RPMI8226 (cell line): ENCODE measurements at places on chromosomes 16 and 17.

- DNase-seq = no peak
Measured at GRCh38 chr17:38440614-38441397, 12.5 kb downstream of the ARHGAP23 start.

- DNase-seq = no peak
Measured at GRCh38 chr16:30766206-30766932, 4.2 kb downstream of the RNF40 start.

DNA sequence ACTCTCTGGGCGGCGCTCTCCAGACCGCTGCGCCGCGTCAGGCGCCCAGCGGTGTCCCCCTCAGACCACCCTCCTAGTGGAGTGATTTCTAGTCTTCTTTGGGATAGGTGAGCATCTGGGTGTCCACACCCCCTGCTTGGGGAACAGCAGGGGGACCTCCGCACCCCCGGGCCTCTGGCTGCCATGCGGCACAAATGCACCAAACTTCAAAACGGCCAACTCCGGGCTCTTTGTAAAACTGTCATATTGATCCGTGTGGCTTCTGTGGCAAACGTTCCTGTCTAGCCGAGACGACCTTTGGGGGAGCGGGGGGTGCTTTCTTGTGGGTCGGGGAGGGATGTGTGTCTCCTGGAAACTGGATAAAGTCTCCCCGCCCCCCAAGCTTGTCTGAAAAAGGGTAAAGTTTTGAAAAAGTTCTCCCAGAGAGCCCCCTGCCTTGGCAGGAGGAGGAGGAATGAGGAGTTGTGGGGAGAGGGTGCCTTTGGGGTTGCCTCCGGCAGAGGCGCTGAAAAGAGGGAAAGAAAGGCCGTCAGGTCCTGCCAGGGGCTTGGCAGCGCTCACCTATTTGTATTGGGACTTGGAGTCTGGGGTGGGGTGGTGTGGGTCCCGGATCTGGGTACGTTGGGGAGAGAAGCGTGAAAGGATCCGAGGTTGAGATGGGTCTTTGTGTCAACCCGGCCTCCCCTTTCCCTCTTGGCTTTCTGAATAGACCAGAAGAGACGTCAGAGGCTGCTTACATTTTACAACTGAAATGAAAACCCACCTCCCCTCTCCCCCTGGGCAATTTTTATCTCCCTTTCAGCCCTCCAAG, 2.2 kb upstream of the CHD3 start:
- DNase-seq = peak; percentile 35

GRCh38 chr16:26667307-26667706, 399.4 kb upstream of the C16orf82 start:
- no peak for DNase-seq

GRCh38 chr17:20975566-20975965, 67.2 kb downstream of the USP22 start:
- no peak for DNase-seq

GRCh38 chr16:57570301-57571070, 28.0 kb downstream of the ADGRG5 start:
- no peak for DNase-seq
